Panc1 (cell line): ENCODE measurements at places on chromosomes 1 and 21. TPM values are rescaled to one million over a fixed set of nuclear protein-coding genes. Genes with fewer than 3 reads are reported as not detected.

The PGLYRP3 gene
- total RNA-seq = not detected

DNA sequence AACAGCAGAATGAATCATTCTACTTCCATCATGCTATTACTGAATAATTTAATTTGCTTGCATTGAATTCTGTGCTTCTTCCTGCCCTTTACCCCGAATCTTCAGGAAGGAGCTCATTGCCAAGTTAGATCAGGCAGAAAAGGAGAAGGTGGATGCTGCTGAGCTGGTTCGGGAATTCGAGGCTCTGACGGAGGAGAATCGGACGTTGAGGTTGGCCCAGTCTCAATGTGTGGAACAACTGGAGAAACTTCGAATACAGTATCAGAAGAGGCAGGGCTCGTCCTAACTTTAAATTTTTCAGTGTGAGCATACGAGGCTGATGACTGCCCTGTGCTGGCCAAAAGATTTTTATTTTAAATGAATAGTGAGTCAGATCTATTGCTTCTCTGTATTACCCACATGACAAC lies 44.2 kb downstream of the MAP3K7CL start:
- no peak for DNase-seq

DNA sequence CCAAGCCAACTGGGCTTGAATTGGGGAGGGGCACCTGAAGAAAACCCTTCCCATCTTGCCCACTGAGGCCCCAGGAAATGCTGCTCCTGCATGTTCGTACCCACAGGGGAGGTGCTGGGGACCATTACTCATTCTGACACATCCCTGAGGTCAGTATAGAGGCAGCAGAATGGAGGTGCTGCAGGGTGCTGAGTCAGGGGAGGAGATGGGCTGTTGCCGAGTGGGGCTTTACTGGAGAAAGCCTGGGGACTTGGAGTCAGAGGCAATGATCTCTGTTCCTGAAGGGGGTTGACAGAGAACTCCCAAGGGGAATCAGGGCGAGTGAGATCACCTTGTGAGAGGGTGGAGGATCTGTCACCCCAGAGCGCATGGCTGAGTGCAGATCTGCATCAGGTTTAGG lies 40.2 kb upstream of the KCNA10 start:
- no peak for DNase-seq

The ADCY10 gene
- 0.10 TPM for total RNA-seq

The SMG5 gene
- 117 TPM for total RNA-seq

The LGR6 gene
- total RNA-seq = 0.08 TPM

DNA sequence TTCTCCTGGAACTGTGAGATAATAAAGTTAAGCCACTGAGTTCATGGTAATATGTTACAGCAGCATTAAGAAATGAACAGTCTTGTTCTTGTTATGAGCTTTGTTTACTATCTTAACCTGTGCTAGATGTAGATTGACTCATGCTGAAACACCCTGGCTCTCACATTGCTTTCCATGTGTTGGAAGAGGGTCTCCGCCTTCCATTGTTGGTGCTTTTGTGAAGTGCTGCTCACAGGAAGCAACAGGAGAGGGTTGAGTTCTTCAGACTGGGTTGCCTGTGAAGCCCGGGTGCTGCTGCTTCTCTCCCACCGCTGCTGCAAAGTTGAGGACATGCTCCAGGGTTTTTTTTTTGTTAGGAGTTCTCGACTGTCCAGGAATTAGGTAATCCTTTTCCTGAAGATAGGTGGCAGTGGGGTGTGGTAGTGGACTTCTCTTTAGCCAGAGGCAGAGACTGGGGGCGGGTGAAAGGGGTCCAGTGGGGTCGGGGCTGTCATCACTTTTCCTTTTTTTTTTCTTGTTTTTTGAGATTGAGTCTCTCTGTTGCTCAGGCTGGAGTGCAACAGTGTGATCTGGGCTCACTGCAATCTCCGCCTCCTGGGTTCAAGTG lies 28.7 kb upstream of the HMGN1 start:
- DNase-seq = no peak

DNA sequence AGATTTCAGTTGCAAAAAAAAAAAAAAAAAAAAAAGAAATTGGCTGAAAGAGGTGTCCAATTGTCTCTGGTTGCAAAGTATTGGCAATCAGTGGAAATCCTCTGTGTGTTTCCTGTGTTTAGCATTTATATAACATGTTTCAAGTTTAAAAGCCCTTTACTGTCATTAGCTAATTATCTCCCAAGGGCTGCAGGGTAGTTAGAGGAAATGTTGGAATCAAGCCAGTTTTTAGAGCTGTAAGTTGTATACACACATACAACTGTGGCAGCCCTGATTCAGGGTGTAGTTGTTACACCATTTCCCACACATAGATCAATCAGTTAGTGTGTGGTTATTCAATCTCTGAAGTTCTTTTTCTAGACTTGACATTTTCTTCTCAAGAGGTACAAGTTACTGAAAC lies 8.9 kb upstream of the ZNF326 start:
- no peak for DNase-seq

DNA sequence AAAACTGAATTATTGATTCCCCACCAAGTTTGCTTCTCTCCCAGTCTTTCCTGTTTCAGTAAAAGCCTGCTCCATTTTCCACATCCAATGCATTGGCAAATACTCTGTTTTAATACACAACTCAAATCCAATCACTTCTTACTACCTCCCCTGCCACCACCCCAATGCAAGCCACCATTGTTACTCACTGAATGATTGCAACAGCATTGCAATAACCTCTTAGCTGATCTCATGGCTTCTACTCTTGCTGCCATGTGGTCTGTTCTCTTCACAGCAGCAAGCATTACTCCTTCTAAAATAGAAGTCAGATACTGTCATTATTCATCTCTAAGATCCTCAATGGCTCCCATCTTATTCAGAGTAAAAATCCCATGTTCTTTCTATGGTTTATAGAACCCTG lies 123.4 kb downstream of the ATP6V1G3 start:
- no peak for DNase-seq

DNA sequence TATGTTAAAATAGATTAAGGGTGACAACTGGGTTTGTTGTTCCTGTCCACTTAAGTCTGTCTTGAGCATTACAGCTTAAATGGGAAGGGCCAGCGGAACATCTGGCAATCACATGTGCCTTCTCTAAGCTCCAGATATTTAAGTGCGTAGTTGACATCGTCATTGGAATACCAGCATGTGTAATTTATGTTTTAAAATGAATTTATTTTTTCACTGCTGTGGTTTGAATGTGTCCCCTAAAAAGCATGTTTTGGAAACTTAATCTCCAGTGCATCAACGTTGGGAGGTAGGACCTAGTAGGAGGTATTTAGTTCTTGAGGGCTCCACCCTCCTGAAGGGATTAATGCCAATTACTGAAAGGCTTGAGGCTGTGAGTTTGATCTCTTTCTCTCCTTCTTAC lies 13.4 kb downstream of the ZCCHC17 start:
- no peak for DNase-seq

DNA sequence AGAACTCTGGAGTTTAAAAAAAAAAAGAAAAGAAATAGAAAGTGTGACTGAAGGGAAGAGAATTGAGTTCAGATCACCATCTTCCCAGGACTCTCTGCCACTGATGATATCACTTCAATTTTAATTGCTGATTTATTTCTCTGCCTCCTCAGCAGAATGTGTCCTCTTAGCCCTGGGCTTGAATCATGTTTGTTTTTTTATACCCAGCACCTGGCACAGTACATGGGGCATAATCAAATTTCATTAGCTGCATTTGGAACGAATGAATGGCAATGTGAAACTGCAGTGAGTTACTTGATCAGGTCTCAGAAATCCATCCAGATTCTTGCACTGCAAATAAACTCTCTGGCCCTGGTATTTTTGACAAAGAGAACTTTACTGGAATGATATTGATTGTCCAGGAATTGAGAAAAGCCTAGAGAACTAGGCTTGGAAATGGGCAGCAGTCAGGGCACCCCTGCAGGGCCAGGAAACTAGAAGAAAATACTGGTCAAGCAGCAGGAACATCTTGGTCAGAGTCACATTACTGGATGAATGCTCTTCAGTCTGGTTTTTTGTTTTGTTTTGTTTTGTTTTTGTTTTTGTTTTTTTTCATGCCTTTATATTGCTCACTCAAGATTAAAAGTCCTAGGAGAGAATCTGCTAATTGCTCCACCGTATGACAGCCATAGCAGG lies 103.8 kb upstream of the FAM78B start:
- DNase-seq = no peak

DNA sequence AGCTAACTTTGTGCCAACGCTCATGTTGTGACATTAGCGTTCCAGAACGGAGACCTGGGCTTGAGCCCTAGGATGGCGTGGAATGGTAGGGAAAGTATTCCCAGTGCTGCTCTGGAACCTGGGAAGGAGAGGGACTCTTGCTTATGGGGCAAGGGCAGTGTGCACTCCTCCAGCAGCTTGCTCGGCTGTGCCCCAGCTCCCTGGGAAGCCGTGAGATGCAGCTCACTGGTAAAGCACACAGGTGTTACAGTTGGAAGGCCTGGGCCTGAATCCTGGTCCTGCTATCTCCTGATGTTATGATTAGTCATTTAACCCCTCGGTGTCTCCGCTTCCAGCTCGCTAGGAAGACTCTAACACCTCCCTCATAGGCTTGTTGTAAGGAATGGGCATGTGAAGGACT lies 42.4 kb upstream of the EPHA8 start:
- DNase-seq = no peak

The USH2A gene
- total RNA-seq = not detected

The OVAAL gene
- total RNA-seq = not detected

DNA sequence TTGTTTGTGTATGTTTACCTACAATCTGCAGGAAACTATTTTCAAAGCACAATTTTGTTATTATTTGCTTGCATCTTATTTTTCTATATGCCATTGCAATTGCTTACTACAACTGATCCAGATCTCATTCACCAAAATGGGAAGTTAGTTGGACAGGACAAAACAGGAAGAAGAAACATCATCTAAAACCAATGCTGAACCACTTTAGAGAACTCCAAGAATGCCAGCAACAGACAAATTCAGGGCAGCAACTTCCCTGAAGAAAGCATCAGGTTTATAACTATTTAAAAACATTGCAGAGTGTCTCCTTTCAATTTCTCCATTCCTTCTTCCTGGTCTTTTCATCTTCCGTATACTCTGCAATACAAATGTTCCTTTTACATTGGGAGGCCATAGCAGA lies 82.4 kb upstream of the SMYD2 start:
- no peak for DNase-seq

DNA sequence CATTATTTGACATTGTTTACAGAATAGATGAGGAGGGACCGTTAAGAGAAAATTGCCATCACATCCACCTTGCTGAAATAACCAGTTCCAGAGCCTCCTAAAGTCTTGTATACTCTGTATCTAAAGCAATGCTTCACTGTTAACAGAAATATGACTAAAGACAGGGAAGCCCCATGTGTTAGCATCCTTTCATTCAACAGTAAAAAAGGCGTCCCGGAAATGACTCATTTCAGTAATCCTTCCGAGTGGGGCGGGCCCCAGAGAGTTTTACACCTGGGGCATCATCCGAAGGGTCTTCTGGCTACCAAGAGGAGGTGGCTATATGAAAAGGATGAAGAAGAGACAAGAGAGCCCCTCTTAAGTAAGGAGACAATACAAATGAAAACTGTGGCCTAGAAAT lies 227.2 kb downstream of the SLC45A1 start:
- DNase-seq = no peak

The OBSCN gene
- total RNA-seq = 10.5 TPM

DNA sequence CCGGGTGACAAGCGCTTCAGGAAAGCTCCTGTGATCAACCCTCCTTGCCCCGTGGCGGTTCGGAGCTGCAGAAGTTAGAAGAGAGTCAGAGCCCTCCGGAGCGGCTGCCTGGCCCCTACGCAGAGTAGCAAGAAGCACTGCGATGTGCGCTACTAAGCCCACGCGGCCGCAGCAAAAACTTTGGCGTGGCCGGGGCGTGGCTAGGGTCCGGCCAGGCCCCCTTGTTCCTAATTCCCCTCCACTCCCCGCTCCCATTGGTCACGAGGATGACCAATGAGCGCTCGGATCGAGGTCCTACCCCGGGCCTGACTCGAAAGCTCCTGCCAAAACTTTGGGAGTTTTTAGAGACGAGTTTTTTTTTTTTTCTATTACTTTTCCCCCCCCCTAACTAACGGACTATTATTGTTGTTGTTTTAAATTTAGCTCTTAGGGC lies at the start of gene HLX:
Gene HLX (plus strand): TSS at position 368 of the 433 bp plus-strand sequence. CDS start 415 bp downstream, outside the sequence.
- DNase-seq = peak; percentile 30

DNA sequence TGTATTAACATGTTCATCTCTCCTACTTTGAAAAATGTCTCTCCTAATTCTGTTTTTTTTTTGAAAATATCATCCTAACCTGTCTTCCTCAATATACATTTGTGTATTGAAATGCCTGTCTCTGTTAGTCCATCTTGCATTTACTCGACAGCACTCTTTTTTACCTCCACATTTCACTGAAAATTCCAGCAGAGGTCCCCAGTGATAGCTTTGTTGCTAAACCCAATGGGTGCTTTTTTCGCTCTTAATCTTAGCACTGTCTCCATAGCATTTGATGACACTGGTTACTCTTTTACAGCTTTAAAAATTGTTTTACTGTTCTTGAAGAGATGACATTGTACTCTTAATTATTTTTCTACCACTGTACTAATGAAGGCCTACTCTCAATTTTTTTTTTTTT lies 10.8 kb downstream of the OSBPL9 start:
- DNase-seq = no peak

The CSF3R gene
- 0.31 TPM for total RNA-seq

DNA sequence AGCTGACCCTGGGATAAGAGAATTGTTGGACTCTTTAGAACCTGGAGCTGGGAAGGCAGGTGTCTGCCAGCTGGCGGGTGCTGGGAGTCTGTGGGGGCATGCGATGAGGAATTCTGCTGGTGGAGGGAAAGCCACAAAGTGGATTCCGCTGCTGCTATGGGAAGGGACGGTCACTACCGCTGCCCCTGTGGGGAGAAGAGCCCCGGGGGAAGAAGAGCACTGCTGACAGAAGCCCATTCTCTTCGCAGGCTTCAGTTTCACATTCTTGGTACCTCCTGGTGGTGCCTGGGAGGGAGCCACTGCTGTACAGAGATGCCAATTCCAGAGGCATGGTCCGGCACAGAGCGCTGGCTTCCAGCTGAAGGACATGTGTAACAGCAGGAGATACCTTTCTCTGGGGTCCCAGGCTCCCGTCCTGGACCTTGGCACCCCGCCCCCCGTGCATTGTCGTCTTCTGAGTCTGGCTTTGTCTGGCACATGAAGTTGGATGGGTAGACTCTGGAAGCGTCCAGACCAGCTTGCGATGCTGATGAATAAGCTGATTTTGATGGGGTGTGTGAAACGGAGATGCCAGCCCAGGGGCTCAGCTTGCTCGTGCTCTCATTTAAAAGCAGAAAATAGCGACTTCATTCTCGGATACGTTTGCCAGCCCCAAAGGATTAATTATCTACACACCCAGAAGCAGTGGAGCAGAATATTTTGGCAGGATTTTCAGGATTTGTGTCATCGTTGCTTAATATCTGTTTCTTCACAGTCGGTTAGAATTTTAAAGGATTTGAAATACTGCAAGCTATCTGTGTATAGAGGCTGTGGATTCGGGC lies 13.2 kb downstream of the PDXK start:
- DNase-seq = no peak
